Inflammatory macrophage treated with lipopolysaccharide for 4 hours (primary cell): ENCODE measurements at places on chromosomes 12 and 14.

- no peak for DNase-seq
Measured at GRCh38 chr12:112944024-112944690, 5.9 kb downstream of the OAS3 start.

- no peak for DNase-seq
Measured at GRCh38 chr12:104276273-104277131, 27.0 kb upstream of the EID3 start.

DNA sequence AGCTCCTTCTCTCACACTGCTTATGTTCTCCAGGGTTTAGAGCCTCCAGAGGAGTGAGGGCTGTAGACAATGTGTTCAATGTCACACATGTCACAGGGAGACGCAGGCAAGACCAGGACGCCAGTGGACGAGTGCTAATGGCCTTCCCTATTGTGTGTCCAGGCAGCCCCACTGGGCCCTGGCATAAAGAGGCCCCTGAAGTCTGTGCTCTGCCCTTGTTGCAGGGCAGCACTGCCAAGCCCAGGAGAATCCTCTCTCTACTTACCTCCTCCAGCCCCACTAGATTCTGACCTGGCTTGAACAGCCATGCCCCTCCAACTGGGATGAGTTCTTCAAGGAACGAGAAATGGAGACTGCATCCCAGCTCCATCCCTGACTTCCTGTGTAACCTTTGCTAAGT, 24.8 kb upstream of the TMEM106C start:
- no peak for DNase-seq

DNA sequence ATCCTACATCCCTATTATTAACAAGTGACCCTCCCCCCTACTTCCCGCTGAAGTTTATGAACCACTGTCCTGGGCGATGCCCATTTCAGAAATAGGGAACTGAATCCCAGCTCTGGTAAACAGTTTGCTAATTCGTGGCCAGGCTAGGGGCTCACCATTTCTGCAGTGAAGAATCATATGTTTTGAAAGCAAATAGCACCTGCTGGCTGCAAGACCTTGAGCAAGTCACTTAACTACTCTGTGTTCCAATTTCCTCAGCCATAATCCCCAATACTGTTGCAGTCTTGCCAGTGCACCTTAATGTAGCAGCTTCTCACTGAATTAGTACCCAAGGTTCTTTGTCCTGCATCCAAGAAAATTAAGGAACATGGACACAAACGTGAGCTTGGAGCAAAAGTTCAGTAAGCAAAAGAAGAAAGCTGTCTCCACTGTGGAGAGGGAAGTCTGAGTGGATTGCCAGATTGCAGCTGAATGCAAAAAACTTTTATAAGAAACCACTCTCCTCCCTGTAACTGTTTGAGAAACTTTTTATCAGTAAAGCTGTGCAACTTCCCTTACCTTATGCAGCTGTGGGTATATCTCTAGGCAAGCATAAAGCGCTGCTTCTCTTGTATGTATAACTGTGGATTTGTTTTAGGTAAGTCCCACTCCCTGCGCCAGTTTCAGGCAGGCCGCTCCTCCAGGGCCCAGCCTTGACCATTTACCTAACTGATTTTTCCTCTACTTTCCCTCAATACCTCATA, 824 bp downstream of the OAS1 start:
- peak; percentile 90 for DNase-seq

DNA sequence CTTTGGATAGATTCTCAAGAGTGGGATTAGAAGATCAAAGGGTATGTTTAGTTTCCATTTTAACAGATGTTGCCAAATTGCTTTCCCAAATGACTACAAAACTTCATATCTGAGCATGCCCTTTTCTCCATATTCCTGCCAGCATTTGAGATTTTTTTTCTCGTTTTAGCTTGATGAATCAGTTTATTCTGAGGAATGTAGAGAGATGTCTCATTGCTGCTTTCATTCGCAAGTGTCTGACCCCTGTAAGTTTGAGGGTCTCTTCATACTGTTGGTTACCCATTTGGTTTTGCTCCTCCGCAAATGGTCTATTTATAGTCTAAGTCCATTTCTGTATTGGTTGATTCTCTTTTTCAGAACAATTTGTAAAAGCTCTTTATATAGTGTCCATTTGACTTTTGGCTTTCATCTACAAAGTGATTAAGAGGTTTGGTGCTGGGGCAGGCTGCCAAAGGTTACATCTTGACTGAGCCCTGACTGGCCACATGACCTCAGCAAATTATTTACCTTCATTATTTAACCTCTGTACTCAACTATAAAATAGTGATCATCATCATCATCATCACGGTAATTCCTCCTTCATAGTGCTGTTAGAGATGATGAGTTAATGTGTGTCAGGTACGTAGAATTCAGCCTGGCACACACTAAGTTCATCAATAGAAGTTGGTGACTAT, 33.6 kb downstream of the HCAR2 start:
- DNase-seq = no peak
